CD4-positive, alpha-beta T cell treated with Interleukin-2 at 100 ng/mL for 4 hours (primary cell): ENCODE measurements at places on chromosomes 4 and X.
A peak's percentile ranks its signal among the peaks of the same experiment; 100 is the strongest.

DNA sequence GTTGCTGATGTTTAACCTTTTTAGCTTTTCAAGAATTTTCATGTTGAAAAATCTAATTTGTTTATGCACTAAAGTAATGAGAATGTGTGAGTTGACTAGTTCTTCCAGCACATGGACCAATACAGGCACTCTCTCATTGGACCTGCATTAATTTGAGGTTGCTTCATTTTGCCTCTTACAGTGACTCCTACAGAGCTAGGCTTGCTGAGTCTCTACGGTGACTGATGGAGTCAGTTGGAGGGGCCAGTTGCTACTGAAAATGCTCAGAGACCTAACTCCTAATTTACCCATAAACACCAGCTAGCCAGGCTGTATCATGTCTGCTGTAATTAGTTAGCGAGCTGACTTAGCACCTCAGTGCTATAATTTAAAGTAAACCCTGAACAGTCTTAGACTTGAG is 10.9 kb downstream of the MTHFD2L start:
- DNase-seq, result no peak

DNA sequence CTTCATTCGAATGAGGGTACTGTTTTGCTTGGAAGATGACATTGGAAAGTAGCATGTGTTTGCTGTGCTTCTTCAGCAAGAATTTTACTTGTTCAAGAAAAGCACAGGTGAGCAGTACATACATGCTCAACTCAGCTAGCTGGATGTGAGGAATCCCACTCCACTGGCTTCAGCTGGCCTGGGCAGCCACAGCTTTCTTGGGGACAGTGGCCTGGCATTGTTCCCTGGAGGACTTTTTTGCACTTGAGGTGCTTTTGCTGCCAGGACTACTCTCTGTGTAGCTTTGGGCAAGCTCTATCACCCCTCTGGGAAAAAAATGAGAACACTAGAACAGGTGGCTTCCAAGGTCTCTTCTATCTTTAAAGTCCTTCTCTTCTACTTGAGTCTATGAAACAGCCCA is 184.3 kb downstream of the LDB2 start:
- no peak for DNase-seq

DNA sequence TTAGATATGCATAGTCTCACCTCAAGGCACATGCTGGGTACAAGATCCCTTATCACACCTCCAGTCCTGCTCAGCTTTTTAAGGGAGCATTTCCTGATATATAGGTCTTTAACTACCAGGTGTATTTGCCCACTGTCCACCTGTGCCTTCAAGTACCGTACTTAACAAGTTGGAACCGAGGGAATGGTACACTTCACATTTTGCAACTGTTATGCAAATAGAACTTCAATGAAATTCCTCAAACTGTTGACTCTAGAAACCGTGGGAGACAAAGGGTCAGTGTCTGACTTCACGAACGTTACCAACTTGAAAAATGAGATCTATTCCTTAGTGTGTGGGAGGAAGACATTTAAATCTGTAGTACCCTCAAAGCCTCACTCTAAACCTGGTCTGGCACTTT is 5.2 kb downstream of the TRIM2 start:
- no peak for DNase-seq

DNA sequence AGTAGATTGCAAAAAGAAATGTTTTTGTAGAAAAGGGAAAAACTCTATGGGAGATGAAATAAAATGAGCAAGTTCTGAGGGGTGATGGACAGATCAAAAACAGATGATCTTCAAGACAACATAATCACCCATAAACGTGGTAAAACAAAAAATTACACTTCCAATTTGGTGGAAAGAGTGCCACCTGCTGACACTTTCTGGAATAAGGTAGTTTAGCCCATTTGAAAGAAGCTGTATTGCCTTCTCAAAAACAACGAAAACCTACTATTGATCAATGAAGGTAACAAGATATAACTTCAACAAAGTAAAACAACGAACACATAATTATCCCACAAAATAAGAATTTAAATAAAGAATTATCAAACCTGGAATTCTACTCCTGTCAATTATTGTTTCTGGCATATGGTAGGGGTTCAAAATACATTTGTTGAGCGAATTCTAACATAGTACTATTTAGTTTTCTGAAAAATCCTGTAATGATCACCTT is 2.5 kb downstream of the COQ2 start:
- peak; percentile 81 for DNase-seq

DNA sequence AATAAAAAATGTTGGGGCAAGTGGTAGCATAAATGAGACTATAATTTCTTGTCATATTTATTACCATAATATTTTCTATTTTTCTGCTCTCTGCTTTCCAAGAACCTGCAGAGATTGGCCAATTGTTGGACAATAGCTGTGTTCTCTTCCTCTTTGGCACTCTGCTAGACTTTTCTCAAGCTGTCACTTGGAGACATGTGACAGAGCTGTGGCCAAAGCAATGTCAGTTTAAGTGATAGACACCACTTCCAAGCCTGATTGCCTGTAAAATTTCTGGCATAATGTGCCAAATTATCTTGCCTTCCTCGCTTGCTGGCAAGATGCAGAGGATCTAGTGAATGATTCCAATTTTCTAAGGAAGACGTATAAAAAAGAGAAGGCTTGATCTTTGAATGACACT is 162.2 kb upstream of the NDST4 start:
- DNase-seq, result no peak
